WERI-Rb-1 (cell line): ENCODE measurements at places on chromosomes 11 and 22.

DNA sequence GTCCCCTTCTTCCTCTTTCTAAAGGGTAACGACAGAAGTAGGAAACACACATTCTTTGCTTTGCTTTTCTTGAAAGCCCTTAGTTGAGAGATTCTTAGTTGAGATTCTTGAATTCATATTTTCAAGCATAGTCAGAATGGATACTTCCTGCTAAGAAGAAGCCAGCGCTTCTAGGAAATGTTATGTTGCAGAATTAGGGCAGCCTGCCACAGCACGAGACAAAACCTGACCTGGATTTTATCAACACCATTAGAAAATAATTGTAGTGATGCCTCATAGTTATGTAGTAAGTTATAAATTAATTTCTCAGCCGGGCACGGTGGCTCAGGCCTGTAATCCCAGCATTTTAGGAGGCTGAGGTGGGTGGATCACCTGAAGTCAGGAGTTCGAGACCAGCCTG lies 37.9 kb upstream of the NUP160 start:
- DNase-seq = no peak

- no peak for DNase-seq
Observed at GRCh38 chr11:121067962-121068647, 32.9 kb upstream of the TECTA start.

- no peak for DNase-seq
Observed at GRCh38 chr11:42536611-42537360, 775.0 kb upstream of the API5 start.

- DNase-seq = no peak
Observed at GRCh38 chr11:113673550-113674396, 32.3 kb downstream of the TMPRSS5 start.

GRCh38 chr22:49958931-49959781 lies 1.4 kb upstream of the PIM3 start:
- no peak for DNase-seq

DNA sequence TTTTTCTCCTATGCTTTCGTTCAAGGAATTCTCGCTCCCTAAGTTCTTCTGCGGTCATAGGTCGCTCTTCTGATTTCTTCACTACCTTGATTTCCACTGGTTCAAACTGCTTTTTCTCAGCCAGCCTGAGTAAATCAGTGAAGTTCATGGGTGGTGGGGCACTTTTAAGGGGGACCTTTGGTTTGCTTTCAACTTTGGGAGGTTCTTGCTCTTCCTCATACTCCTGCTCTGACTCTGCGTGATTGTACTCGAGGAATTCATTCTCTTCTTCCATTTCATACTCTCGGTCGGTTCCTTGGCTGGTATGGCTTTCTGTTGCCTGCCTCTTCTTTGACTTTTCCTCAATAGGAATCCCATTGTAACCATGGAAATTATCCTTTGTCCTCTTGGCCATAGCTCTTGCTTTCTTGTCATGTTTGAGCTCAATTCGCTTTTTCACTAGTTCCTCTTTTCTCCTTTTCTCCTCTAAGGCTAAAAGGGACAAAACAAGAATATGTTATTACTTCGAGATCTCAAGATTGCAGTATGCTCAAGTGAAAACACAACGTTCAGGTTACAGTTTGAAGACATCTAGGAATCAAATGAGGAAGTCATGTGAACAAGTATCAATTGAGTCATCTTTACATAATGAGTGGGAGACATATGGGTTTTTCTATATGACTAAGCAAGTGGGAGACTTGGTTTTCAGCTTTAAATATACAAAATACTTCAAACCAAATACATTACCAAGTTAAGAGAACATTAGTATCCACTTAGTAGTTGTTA lies 16.2 kb downstream of the MISFA start:
- no peak for DNase-seq
